ENCODE measurements at places on chromosomes 2 and 18.

DNA sequence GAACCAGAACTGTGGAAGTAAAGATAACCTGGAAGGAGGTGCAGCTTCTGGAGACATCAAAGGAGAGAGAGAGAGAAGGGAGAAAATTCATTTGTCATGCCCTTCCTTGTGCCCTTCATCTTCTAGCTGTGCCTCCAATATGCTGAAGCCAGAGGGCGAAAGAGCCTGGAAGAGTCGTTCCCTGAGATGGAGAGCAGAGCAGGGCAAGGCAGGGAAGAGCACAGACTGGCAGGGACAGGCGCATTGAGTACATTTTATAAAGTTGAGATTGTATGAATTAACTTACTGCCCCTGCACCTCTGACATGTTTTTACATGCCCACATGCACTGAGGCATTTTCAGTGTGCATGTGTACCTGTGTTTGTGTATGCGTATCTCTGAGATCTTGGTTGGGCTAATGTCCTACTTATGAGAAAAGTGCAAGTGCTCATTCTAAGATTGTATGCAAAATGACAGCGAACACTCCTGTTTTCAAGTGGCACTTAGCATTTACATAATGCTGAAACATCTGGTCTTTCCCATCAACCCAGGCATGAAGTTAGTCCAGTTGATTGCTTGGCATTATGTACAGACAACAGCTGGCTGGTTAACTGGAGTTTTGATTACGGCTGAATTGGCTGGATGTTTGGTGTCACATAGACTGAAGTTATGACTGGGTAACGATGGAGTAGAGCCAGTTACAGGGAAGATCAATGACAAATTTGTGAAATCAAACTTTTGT, 23.7 kb upstream of the MMADHC start:
- no peak for DNase-seq

GRCh38 chr2:15348045-15348444, 213.1 kb downstream of the NBAS start:
- no peak for DNase-seq

DNA sequence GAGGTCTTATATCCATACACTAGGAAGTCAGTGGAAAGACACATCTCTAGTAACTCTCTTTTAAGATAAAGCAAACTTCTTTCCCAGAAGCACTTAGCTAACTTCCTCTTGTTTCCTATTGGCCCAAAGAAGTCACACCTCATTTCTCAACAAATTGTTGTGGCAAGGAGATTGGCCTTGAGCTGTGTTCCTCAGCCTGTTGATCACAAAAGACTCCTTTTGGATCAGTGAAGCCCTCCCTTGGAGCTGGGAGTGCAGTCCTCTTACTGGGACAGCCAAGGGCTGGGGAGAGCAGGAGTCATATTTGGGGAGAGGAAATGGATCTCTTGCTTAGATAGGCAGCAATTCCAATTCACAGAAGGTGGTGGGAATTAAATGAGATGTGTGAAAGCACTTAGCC, 51.2 kb upstream of the DAPL1 start:
- no peak for DNase-seq

DNA sequence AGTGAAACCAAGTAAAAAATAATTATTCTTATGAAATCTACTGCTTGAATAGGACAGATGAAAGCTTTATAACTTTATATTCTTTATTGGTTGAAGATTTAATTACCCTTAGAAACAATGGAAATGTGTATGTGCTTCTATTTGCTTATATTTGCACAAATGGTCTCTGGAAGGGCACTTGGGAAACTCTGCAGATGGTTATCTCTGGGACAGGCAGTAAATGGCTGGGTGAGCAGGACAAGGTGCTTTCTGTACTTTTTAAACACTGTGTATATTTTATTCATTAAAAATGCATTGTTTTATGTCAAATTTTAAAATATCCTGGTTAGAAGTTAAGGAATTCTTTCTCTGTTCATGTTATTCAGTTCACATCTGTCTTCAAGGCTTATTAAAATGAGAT, 131.1 kb downstream of the LRRTM4 start:
- no peak for DNase-seq

GRCh38 chr2:20999906-21000645, 43.8 kb downstream of the APOB start:
- no peak for DNase-seq

- DNase-seq = no peak
Measured at GRCh38 chr2:114534116-114535084, 92.0 kb downstream of the DPP10 start.

GRCh38 chr2:505941-506340, 171.3 kb downstream of the TMEM18 start:
- no peak for DNase-seq

DNA sequence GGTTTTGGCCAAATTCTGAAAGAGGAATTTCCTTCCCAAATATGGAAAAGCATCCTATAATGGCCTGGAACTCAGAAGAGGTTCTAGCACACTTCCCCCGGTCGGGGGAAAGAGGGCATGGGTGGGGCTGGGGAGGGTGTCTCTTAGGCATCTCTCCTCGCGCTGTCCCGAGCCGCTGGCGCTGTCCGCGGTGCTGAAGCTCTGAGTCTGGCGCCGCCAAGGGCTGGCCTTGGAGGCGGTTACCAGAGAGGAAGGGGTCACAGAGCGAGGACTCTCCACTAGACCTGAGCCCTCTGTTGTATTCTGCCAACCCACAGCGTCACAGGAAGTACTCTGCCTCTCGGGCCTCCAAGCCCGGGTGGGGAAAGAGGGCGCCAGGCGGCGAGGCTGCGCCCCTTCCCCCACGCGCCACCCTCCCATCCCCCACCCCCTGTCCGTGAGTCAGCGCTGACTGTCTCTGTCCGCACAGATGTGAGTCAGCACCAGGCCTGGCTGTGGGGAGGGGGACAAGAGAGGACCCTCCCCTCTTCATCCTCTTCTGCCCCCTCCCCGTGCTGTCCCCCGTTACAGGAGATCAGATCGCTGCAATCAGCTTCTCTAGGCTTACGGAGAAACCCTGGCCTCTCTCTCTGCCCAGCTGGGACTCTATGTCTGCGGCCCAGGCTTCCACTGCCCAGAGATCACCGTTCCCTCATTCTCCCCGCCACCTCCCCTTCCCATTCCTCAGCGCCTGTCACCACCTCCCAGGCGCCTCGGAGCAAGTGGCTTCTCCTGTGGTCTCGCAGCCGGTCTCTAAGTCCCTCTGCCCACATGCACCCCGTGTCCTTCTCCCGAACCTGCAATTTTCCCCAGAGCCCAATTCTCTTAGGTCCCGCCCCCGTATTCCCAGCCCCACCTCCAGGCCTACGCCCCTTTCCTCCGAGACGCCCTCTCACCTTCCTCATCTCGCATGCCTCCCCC, 779 bp downstream of the PTPRN start:
- DNase-seq = peak; percentile 29
